ENCODE measurements at places on chromosomes 6 and 20. TPM values are rescaled to one million over a fixed set of nuclear protein-coding genes. Genes with fewer than 3 reads are reported as not detected.

- DNase-seq = no peak
Observed at GRCh38 chr20:10306440-10307358, 88.1 kb downstream of the SNAP25 start.

GRCh38 chr6:116764961-116765841 lies at the start of gene FAM162B:
Gene FAM162B, minus strand, starts transcription at chr6:116765719. Its CDS starts 143 bp downstream, at chr6:116765576.
- peak; percentile 72 for DNase-seq

PNPLA1 gene
- total RNA-seq = not detected

DNA sequence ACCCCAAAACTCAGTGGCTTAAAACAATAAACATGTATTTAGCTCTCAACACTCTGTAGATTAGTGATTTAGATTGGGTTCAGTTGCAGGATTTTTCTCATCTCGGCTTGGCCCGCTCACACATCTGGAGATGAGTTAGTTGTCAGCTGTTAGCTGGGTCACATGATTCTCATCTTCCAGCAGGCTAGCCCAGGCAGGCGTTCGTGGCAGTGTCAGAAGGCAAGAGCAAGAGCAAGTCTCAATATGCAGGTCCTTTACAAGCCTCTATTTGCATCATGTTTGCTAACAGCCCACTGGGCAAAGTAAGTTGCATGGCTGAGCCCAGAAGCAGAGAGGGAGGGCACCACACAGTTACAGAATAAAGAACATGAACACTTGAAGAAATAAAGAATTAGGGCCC lies 83.6 kb upstream of the MYLIP start:
- no peak for DNase-seq

GRCh38 chr6:85866370-85866730 lies 223.7 kb upstream of the SYNCRIP start:
- DNase-seq = no peak

C6orf118 gene
- not detected for total RNA-seq

DNA sequence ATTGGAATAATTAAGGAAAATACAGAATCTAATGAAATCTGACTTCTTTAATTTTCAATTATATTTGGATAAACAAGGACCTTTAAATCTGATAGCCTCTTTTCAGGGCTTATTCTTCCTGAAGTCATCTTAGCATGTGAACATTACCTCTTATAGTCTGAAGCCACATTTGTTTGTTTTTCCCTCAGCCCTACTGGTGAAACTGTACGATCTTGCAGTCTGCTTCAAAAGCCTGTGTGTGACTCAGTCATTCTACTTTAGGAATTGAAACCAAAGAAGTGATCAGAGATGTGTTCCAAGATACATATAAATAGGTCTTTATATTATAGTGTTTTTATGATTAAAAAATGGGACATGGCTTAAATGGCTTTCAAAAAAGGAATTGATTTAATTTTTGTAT lies 67.5 kb downstream of the MACROD2 start:
- no peak for DNase-seq

DNA sequence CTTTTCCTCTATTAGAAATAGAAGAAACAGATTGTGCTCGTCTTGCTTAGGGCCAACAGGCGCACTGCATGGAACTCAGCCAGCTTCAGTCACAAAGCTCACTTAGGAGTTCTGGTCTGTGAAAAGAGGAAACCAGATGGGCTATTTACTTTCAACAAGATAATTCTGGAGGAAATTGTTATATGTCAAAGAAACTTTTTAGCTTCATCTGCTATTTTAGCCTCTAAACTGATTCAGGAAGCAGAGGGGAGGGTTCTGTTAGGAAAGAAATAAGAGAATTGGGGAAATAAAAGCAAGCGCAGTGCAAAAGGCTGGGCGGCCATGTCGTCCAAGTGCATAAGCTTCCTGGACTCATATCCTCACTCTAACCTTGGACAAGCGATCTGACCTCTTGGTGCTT lies 21.3 kb downstream of the PRKN start:
- DNase-seq = peak; percentile 82

DNA sequence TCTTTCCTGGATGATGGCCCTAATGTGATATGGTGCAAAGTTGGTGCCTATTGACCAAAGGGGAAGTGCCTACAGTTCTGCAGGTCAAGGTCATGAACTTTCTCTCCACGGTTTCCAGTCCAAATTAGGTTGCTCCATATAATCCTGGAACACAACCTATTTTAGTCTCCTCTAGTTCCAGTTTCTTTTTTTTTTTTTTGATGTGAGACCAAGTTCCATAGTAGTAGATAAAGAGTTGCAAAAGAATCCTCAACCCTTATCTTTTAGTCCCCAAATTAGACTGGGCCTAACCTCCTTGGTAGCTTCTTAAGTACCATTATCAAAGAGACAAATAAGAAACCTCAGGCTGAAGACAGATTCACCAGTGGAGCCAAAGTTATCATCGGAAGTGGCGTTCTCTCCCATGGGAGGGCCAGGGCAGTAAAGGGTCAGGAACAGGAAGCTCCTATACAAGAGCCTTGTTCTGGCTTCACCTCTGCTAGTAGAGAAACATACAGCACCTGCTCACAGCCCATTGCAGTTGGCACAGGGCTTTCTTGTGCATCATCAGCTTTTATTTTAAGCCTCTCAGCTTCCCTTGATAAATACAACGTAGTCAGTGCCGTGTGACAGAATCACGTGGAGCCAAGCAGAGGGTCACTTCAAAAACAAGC lies 132.2 kb upstream of the RREB1 start:
- peak; percentile 71 for DNase-seq

DNA sequence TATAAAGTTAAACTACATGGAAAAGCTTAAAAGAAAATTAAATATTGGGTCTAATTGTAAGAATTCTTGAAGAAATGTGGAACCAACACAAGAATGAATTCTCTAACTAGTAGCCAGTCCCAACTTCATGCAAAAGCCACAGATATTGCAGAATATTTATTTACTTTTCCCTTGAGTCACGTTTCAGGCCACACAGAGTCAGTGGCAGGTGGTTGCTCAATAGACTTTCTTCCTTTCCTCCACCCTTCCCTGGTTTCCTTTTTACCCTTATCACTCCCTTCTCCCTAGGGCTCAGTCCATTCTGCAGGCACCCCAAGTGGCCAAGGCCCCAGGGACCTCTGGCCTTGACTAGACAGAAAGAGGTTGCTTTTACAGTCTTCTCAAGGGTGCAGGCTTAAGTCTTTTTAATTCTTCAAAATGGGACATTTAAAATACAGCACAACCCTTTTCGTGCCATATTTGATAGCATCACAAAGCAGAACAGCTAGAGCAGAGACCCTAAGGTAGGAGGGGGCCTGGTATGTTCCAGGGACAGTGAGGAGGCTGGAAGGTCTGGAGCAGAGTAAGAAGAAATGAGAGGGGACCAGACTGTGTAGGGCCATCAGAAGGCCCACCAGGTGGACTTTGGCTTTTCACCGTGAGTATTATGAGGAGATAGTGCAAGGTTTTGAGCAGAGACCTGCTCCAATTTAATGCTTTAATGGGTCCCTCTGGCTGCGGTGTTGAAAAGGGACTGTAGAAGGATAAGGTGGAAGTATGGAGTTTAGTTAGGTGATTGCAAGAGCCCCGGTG lies 65.0 kb downstream of the HDDC2 start:
- no peak for DNase-seq
